ENCODE measurements at places on chromosomes 4 and X.

DNA sequence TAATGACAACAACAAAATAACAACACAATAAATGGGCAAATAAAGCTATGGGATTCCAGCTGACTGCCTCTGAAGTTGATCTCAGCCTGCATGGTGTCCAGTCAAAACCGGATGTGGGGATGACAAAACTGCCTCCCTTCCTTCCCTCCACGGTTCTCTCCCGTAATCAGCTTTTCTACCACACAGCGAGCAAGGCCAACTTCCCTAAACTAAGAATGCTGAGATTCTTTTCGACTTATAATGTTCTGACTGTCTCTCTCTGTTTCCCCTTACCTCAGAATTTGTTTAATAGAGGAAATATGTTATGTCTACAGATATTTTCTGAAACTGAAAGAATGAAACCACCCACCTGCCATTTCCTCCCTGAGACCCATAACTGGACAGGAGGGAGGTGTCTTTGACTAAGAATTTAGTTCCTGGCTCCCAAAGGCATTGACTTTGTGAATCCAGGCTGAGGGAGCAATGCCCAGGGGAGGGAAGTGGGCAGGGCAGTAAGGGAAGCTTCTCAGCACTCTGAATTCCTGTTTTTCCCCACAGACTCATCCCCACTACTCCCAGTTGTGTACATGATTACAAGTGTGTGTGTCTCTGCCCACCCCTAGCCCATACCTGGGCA lies 1.0 kb upstream of the TLR1 start:
- DNase-seq = no peak

DNA sequence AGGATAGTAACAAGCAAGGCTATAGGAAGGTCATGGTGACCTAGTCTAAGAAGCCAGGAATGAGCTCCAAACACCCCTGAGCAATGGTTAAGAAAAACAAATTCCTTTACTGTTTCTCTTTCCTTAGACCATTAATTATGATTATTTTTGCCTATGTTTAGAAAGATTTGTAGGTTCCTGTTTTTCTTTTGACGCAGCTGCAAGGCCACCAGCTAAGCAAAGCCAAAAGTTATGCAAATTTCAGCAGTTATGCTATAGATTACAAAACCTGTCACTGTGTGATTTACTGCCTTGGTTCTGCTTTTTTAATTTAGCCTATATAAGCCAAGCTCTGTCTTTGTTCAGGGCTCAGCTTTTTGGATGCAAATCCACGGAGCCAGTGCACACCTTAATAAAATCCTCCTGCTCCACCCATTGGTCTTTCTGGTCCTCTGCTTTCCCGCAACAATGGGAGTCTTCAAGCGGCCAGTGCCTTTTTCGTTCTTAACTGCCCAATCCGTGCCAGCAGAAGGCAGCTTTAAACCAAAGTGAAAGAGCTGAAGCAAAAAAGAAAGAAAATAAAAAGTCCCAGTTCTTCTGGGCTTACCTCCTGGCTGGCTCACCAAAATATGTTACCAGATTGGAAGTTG lies 1.4 kb upstream of the CEP135 start:
- no peak for DNase-seq

- DNase-seq = no peak
Measured at GRCh38 chr4:145346081-145346480, 135.6 kb upstream of the SMAD1 start.

GRCh38 chr4:161919442-161920220 lies 244.2 kb downstream of the FSTL5 start:
- DNase-seq = no peak

DNA sequence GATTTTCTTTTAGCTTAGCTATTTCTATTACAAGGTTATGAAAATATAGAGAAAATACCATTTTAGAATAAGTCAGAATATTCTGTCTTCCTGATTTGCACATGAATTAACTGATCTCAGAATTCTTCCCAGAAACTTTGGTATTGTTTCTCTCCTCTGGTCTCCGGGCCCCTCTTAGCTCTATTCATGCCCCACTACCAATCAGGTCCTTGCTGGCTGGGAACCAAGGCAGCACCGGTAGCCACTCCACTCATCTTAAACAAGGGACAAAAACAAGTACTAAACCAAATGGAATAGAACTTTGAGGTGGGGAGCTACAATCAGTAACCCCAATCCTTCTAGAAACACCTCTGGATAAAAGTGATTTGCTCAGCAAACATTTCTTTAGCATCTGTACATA lies 64.3 kb downstream of the GPC3 start:
- DNase-seq = no peak

DNA sequence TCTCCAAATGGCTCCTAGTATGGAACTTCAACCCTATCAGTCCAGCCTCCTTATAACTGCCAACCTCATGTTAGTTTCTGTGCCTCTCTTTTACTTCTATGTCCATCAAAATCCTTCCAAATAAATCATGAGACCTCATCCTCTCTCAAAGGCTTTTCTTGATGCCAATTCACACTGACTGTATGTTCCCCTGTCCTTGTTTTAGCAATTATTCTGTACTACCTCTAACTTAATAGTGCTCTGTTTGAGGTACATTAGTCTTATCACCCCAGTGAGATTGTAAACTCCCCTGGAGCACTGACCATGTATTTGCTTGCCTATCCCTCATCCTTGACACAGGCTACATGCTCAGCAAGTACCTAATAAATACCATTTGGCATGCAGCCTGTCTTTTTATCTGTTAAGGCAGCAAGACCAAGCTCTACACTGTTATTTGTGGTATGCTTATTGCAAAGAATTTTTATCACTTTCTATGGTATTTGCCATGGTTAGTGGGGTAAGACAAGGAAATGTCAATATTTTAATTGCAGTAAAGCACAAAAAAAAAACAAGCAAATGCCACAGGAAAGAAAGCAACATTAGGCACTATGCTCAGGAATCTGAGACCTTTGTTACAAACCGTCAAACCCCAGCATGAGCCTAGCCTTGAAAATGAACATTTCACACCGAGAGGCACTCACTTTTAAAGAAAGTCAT lies 119.2 kb downstream of the SMARCA1 start:
- no peak for DNase-seq

DNA sequence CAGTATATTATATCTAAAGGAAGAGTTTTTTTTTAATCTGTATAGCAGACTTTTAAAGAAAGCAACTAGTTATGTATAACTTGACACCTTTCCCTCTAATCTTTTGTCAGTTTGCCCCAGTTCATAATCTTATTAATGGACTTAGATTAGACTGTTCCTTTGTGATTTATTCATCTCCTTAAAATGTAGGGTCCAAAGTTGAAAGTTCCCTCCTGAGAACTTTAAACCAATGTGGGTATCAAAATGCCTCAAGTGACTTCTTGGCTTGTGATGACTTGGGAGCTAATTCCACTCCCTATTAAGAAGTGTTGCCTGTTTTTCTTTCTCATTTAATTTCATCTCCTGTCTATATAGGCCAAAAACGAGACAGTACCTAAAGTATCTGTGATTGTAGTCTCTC lies 6.3 kb upstream of the SDAD1 start:
- DNase-seq = no peak

DNA sequence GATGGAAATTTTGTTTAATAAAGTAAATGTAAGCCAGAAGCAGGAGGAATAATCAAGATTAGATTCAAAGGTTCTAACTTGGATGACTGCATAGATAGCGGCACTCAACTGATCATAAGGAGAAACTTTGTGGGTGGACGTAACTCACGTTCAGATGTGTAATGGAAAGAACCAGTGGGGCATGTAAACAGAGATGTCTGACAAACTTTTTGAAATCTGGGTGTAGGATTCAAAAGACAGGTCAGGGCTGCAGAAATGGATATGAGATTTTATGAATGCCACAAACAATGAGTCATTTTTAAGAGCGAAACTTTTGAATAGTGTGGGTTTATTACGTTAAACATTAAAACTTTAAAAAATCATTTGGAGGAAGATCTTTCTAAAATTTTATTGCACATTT lies 375.6 kb downstream of the GBA3 start:
- no peak for DNase-seq

DNA sequence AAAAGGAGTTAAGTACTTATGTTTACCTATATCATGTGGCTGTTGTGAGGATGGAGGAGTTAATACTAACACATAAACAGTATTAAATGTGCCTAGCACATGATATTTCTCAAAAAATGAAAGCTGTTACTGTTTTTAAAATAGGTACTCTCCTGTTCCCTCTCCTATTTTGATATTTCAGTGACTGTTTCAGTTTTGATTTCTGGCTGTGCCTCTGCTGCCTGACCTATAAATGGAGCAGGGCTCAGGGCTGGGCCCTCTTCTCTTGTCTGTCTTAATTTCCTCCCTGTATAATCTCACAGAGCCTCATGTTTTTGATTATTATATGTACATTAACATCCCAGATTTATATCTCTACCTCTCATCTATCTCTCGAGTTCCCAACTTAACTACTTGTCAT lies 93.3 kb downstream of the UGT8 start:
- DNase-seq = no peak

DNA sequence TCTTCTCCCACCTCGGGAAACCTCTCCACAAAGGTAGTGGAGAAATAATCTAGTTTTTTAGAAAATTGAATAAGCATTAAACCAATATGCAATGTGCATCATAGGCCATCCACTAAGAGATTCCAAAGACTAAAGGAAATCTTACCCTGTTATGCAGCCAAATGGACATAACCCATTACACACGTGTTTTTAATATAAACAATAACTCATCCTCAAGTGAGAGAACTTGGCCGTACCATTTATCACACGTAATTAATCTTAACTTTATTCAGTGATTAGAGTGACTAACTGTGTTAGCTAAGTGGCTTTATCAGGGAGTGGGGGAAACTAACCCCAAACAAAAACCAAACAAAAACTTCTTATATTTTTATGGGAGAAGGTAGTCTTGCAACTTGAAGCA lies 57.8 kb downstream of the AFM start:
- DNase-seq = no peak

DNA sequence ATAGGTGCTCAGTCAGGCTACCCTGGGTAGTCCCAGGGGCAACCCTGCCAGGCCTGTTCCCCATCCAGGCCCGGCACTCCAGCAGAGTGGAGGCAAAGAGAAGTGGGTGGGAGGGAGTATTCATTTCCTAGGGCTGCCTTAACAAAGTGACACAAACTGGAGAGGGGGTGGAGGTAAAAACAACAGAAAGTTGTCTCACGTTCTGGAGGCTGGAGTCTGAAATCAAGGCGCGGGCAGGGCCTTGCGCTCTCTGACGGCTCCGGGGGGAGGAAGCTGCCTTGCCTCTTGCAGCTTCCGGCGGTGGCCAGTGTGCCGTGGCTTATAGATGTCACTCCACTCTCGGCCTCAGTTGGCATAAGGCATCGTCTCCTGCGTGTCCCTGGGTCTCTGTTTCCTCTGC lies 90.8 kb downstream of the DCTD start:
- DNase-seq = no peak

- DNase-seq = no peak
Measured at GRCh38 chrX:16654093-16654492, 4.1 kb downstream of the S100G start.

GRCh38 chr4:110154582-110154981 lies 43.8 kb downstream of the ELOVL6 start:
- DNase-seq = no peak

- no peak for DNase-seq
Measured at GRCh38 chrX:23851544-23851943, 56.2 kb downstream of the APOO start.

GRCh38 chr4:42278709-42279324 lies 118.5 kb upstream of the SHISA3 start:
- DNase-seq = no peak

GRCh38 chr4:21451032-21451431 lies 497.5 kb downstream of the KCNIP4 start:
- DNase-seq = no peak

- no peak for DNase-seq
Measured at GRCh38 chr4:125681240-125681639, 366.5 kb downstream of the FAT4 start.

- no peak for DNase-seq
Measured at GRCh38 chr4:147361726-147362125, 119.2 kb upstream of the EDNRA start.
